Metanephros (tissue), 2 donors: ENCODE measurements at places on chromosomes 1 and 21. TPM values are rescaled to one million over a fixed set of nuclear protein-coding genes. Genes with fewer than 3 reads are reported as not detected.

Gene UAP1
- 27.8 TPM for total RNA-seq

Gene CDCA8
- total RNA-seq, result 5.4 TPM

Gene TTC39A
- 9.6 TPM for total RNA-seq

Gene MANEAL
- total RNA-seq, result 5.8 TPM

Gene EVI5
- 45.8 TPM for total RNA-seq
